ENCODE measurements at places on chromosomes 2 and 18.

GRCh38 chr2:109148991-109149645 is 20.1 kb downstream of the SH3RF3 start:
- DNase-seq, result no peak

DNA sequence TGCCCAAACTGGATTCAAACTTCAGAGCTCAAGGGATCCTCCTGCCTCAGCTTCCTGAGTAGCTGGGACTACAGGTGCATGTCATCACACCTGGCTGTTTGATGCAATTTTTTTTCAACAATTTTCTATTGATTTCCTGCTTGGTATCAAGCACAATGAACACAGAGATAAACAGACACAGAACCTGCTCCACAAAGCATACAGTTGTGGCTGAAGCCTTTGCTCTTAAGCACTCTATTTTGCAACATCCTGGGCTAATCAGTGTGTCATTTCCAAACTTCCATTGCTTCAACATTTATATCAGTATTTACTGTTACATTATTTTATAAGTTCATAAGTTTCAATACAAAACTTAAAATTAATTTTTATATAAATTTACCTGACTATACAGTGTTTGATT is 79.4 kb downstream of the NEB start:
- DNase-seq, result no peak

- DNase-seq, result no peak
Measured at GRCh38 chr18:77012120-77012519, 120.5 kb downstream of the MBP start.

DNA sequence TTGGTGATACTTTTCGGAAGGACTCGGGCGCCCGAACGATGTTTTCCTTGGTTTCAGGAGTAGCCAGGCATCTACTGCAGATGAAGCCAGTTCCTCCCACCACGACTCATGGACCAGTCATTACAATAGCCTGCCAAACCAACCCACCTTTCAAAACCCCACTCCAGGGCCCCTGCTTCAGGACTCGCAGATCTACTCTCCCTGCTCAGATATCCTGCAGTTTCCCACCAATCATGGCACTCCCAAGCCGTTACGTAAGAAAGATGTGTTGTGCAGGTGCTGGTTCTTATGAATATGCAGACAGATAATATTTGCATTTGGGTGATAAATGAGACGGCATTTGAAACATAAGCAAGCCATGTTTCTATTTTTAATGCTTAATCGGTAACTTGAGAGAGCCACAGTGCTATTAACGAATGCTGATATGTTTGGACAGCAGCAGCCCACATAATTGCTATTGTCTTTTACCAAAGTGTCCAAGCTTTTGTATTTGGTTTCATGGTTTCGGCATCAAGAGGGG is 3.5 kb upstream of the CYS1 start:
- no peak for DNase-seq

- DNase-seq, result no peak
Measured at GRCh38 chr2:170971071-170971470, 42.0 kb downstream of the GORASP2 start.

GRCh38 chr2:18117592-18117991 is 239.1 kb downstream of the KCNS3 start:
- DNase-seq, result no peak

- DNase-seq, result peak; percentile 61
Measured at GRCh38 chr2:30346471-30347169, 100.4 kb upstream of the LCLAT1 start.

DNA sequence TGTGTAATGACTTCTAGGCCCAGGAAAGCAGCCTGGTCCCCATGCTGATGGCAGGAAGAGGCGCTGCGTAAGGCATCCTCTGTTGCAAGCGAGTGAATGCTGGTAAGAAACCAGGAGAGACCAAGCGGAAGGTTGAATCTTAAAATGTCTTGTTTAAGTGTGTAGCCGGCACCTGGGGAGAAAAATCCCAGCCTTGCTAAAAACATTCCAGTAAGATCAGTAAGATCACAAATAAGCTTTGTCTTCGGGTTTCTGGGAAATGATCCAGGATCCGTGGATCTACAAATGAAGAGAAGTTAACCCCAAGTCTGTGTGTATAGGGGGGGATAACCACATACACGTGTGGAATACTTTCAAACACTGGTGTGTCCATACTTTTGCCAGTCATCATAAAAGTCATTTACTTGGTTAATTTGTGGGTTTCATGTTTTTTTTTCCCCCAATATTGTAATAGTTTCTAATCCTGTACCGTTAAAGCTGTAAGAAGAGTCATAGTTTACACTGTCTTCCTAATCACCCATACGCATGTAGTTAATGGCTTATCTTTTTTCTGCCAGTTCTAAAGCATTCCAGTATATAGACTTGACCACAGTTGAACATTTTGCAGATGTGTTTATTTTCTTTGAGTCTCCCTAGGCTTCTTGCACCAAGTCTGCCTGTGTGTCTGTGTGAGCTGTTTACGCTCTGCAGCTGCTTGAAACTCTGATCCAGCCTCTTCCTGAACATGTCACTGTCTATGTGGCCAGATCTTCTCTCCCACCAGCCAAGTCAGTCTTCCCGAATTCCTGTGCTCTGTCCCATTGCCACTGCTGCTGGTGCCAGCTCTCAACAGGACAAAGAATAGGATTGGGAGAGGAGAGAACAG is 135.9 kb upstream of the ARL4C start:
- no peak for DNase-seq

GRCh38 chr18:62904396-62905285 is 189.3 kb downstream of the PHLPP1 start:
- DNase-seq, result no peak

- no peak for DNase-seq
Measured at GRCh38 chr2:237530472-237531433, 35.6 kb upstream of the PRLH start.

- peak; percentile 16 for DNase-seq
Measured at GRCh38 chr2:73174941-73175662, 27.3 kb upstream of the NOTO start.

DNA sequence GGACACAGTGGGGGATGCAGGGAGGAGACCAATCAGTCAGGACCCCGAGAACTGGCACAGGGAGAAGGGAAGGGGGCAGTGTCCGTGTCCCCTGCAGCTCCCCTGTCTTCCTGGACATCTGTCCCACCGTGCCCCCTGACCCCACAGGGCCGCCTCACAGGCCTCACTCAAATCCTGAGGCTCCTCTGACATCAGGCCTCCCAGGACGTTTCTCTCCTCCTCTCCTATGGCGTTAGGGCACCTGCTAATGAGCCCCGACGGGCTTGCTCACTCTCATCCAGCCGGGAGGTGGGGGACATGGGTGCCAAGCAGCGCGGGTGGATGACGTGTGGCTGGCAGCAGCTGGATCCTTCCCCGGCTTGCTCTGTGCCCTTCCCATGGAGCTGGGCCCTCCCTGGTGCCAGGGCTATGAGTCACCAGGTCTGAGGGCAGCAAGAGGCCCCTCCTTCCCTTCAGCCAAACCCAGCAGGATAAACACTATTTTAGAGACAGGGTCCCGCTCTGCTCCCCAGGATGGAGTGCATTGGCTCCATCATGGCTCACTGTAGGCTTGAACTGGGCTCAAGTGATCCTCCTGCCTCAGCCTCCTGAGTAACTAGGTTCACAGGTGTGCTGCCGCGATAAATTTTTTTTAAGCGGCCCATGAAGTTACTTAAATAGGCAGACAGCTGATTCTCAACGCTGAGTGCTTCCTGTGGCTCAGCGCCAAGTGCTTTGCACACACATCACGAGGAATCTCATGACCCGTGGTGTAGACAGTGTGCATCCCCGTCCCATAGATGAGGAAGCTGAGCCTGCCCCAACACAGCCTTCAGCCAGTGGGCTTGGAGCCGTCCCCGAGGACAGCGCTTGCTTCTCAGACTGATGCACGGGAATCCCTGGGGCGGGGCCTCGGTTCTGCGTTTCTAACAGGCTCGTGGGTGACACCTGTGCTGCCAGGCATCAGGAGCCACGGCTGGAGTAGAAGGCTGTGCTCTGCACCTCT is 64.5 kb upstream of the HDAC4 start:
- peak; percentile 84 for DNase-seq

GRCh38 chr2:128363934-128364361 is 45.3 kb upstream of the HS6ST1 start:
- DNase-seq, result no peak

GRCh38 chr2:10234013-10234306 is 68.7 kb upstream of the HPCAL1 start:
- no peak for DNase-seq
